Activated CD4-positive, alpha-beta T cell treated with anti-CD3 and anti-CD28 coated beads for 48 hours (primary cell): ENCODE measurements at places on chromosomes 4 and X.

DNA sequence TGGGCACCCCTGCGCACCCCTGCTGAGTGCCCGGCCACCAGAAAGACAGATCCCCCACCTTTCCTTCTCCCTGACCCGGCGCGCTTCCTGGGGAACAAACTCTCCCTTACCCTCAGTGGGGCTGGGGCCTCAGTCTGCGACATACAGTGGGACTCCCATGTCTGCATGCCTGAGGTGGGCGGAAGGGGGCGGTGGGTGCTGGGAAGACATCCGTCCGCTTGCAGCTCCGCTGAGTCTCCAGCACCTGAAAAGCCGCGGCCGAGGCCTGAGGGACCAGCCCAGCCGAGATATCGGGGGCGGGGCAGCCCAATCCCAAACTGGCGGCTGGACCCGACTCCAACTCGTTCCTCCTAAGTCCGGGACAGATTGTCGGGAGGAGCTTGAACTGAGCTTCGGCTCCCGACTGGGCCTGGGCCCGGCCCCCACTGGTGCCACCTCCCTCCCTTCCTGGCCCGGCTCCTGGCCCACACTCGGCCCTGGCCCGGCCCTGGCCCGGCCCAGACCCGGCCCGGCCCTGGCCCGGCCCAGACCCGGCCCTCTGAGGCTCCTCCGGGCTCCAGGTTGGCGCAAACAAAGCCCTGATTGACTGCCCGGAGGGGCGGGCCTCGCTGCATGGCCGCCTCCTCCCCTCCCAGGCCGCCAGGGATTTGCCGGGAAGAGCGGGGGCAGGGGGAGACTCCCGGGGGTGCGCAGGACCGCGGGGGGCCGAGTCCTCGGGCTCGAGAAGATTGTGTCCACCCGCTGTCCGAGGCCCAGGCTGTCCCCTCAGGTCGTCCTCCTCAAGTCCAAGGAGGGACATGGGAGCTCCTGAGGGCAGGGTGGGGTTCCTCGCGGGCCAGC lies 877 bp upstream of the SLC16A2 start:
- DNase-seq, result no peak

GRCh38 chr4:79211490-79211889 lies 114.4 kb downstream of the NAA11 start:
- no peak for DNase-seq

- DNase-seq, result peak; percentile 41
Observed at GRCh38 chr4:123444290-123444731, 47.7 kb downstream of the SPRY1 start.

GRCh38 chrX:133390676-133391075 lies 24.6 kb downstream of the GPC4 start:
- no peak for DNase-seq
